ENCODE measurements at places on chromosomes 3 and 15. TPM values are rescaled to one million over a fixed set of nuclear protein-coding genes. Genes with fewer than 3 reads are reported as not detected.
A peak's percentile ranks its signal among the peaks of the same experiment; 100 is the strongest.

Gene PLEKHO2
- 11.1 TPM for total RNA-seq

Gene SLC27A2
- 0.18 TPM for total RNA-seq

DNA sequence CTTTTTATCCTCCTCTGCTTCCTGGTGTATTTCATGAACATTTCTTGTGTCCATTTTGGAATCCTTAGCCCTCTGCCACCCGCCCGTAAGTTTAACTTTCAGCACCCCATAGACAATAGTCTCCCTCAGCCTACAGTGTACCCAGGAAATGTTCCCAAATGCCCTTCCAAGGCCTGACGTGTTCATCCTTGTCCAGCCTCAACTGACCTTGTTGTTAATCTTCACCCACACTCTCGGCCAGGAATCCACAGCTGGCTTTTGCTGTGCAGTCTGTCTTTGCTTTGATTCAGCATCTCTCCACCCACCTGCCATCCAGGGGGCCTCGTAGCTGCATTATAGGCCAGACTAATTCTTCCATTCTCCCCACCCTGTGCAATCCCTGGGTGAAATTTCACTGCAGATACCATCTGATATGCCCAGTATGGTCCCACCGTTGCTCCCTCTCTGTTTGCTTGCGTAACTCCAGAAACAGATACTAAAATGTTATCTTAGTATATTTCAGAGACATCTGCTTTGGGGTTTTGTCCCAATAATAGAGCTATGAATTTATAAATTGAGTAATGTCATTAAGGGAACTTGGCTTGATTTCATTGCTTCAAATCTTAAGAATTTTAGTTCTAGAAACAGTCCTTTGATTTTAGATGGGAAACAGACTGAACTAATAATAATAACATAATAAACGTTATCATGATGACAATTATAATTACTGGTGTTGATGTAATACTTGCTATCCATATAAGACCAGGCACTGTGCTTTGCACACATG is 16.6 kb downstream of the GUCA1C start:
- DNase-seq = no peak
- H3K4me3 ChIP-seq = no peak overlapping the region
- H3K27me3 ChIP-seq = no peaks in the 10 kb centered on the region
- H3K27ac ChIP-seq = no peak overlapping the region

Gene COL7A1
- 40.0 TPM for total RNA-seq

DNA sequence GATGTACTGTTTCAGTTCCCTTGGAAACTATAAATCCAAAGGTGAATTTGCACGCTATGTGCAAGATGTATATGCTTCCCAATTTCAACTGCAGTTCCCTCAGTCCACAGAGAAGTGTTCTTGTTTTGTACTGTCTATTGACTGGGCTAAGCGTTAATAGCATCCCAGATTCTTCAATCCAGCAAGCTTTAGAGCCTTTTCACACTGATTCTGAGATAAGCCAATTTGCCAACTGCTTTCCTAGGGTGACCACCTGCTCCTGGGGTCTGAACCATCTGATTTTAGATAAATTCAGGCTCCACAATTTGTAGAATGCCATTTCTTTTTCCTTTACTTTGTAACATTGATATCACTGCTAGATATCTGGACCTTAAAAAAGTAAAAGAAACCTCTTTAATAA is 340.1 kb downstream of the PTPRG start:
- H3K4me3 ChIP-seq = no peak overlapping the region
- no peaks in the 10 kb centered on the region for H3K27me3 ChIP-seq
- H3K27ac ChIP-seq = no peak overlapping the region
- no peaks in the 10 kb centered on the region for H3K4me1 ChIP-seq
- no peaks in the 10 kb centered on the region for H3K36me3 ChIP-seq

Gene APBA2
- total RNA-seq = 0.31 TPM

Gene FOXP1
- 2.9 TPM for total RNA-seq

GRCh38 chr3:129943020-129943419 is 31.5 kb upstream of the TRH start:
- DNase-seq = no peak
- no peak overlapping the region for H3K4me3 ChIP-seq
- H3K36me3 ChIP-seq = no peaks in the 10 kb centered on the region
- H3K4me1 ChIP-seq = no peaks in the 10 kb centered on the region

- H3K4me3 ChIP-seq = no peak overlapping the region
- H3K27ac ChIP-seq = no peak overlapping the region
- DNase-seq = no peak
- no peaks in the 10 kb centered on the region for H3K27me3 ChIP-seq
- H3K36me3 ChIP-seq = peaks cover 12% of the 10 kb centered on the region
Measured at GRCh38 chr15:50558012-50558411, 11.5 kb upstream of the USP50 start.

DNA sequence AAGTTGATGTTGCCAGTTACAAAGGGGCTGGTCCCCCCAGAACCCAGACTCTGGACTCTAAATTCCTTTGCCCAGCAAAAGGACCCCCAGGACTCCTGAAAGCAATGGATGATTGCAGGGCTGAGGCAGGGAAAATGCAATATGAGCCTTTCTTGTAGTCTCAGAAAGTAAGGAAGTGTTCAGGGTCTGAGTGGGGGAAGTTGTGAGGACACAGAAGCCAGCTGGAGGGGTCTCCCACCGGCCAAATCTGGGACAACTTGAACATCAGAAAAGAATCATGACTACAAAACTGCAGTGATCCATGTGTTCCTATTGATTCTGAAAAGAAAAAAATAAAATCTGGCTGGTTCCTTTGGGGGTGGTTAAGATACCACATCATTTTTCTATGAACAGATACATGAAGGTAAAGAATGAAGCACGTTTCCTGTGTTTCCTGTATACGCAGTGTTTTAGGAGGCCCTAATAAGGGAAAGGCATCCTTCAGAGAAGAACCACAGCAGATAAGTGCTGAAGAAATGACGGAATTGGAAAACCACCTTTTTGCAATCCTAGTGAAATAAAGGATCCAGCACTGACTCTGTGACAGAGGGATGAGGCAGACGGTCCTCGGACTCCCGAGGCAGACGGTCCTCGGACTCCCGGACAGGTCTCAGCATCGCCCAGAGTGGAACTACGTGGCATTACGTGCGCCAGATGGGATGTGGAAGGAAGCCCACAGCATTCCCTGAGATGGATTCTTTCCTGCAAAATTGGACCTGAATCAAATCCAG is 22.2 kb upstream of the GRIP2 start:
- no peaks in the 10 kb centered on the region for H3K36me3 ChIP-seq
- peaks cover 10% of the 10 kb centered on the region for H3K4me1 ChIP-seq
- H3K4me3 ChIP-seq = no peak overlapping the region
- H3K27ac ChIP-seq = no peak overlapping the region
- DNase-seq = no peak

DNA sequence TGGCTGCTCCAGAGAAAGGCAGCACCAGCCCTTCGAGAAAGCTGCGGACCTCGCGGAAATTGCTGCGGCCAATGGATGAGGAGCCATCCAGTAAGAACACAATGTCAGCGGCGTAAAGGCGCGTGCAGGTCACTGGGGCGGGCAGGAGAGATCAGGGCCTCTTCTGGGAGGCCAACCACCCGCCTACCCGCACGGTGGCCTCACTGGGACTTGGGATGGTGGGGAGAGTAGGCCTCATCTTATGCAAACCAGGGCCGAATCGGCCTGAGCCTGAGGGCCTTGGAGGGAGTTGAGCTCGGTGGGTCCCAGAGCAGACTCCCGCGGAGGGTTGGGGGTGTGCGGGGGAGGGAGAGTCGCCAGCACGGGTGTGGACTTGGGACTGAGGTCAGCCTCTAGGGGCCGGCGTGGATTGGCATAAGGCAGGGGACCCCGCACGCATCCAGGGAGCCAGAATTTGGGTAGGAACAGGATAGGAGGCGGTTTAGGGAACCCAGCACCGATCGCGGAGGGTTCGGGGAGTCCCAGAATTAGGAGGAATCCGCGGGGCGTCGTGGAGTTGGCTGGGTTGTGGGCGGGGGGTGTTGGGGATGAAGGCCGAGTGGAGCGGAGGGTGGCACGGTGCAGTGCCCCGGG is 596 bp downstream of the COL7A1 start:
- H3K27ac ChIP-seq = peak overlapping the region; percentile 57
- H3K36me3 ChIP-seq = no peaks in the 10 kb centered on the region
- H3K27me3 ChIP-seq = no peaks in the 10 kb centered on the region
- no peak for DNase-seq
- peaks cover 34% of the 10 kb centered on the region for H3K4me1 ChIP-seq

- no peak overlapping the region for H3K4me3 ChIP-seq
- no peaks in the 10 kb centered on the region for H3K4me1 ChIP-seq
- H3K36me3 ChIP-seq = no peaks in the 10 kb centered on the region
- H3K27me3 ChIP-seq = no peaks in the 10 kb centered on the region
- no peak overlapping the region for H3K27ac ChIP-seq
- no peak for DNase-seq
Measured at GRCh38 chr15:46080016-46080415, 445.2 kb downstream of the SQOR start.

Gene GOLGA6L4
- total RNA-seq = 2.7 TPM

- H3K27me3 ChIP-seq = peaks cover 7% of the 10 kb centered on the region
- no peak overlapping the region for H3K27ac ChIP-seq
- no peak for DNase-seq
- H3K4me3 ChIP-seq = no peak overlapping the region
- H3K36me3 ChIP-seq = no peaks in the 10 kb centered on the region
Measured at GRCh38 chr15:39922462-39923092, 2.5 kb upstream of the GPR176 start.

GRCh38 chr3:136498919-136499447 is 248.8 kb downstream of the PCCB start:
- H3K27me3 ChIP-seq = no peaks in the 10 kb centered on the region
- no peak overlapping the region for H3K4me3 ChIP-seq
- DNase-seq = no peak
- H3K27ac ChIP-seq = no peak overlapping the region
- no peaks in the 10 kb centered on the region for H3K4me1 ChIP-seq
- H3K36me3 ChIP-seq = no peaks in the 10 kb centered on the region

Gene TTLL13
- total RNA-seq = 0.39 TPM

DNA sequence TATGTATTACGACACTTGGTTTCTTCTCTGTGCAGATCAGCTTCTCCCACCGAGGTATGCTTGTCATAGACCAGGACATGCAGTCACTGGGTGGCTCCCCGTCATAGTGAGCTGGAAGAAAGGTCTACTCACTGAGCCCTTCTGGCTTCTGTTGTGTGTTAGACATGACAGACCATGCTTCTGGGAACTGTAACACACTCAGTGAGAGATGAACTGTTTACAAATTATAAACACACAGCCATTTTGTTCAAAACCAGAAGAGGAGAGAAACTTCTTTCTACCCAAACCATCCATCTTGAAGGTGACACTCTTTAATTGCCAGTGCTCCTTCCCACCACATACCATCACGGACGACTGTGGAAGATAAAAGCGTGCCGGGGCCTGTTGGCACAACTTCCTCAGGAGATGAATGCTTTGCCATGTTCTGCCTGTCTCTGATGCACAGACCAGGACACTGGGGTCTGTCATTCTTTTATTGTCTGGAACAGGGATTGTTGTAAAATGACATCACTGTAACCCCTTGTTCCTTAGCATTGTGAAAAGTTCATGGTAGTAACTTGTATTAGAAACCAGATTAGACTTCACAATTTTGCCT is 214.3 kb downstream of the MCTP2 start:
- no peaks in the 10 kb centered on the region for H3K27me3 ChIP-seq
- H3K4me3 ChIP-seq = no peak overlapping the region
- no peak overlapping the region for H3K27ac ChIP-seq
- DNase-seq = no peak

DNA sequence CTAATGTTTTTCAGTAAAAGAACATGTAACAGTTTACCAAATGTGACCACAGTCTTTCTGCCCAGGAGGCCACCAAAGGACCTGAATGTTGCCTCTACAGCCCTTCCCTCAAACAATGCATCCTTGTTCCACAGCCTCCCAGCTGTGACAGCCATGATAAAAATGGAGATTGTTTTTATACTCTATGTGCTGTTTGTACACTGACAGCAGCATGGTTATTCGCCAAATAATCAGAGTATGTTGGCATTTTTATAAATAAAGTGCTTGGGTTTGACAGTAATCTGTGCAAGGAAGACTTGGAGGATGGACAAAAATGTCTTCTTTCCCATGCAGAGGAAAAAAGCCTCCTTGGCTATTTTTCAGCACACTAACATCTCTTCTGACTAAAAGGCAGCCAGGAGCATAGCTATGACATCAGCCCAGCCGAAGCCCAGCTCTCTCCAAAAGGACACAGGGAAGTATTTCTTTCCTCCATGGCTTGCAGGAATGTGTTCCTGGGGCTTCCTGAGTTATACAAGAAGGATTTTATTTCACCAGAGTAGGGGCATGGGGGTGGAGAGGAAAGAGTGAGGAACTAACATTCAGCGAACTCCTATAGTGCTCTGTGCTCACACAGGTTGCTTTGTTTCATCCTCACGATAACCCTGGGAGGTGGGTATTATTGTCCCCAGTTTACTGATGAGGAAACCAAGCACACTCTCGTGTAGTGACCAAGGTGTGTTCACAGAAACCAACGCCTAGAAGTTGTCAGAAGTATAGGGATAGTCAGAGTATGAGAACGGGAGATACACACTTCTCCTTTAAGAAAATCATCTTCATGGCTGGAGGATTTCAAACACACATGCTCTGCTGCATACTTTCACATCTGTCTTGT is 339.7 kb downstream of the MECOM start:
- no peak overlapping the region for H3K27ac ChIP-seq
- H3K27me3 ChIP-seq = no peaks in the 10 kb centered on the region
- no peaks in the 10 kb centered on the region for H3K4me1 ChIP-seq
- DNase-seq = no peak
- no peaks in the 10 kb centered on the region for H3K36me3 ChIP-seq
- H3K4me3 ChIP-seq = no peak overlapping the region

Gene TMOD2
- total RNA-seq = 1.7 TPM

Gene AGTR1
- 0.28 TPM for total RNA-seq

All from Panc1 (cell line).